Activated CD8-positive, alpha-beta memory T cell treated with anti-CD3 and anti-CD28 coated beads for 1 hour (primary cell): ENCODE measurements at places on chromosomes 7 and 10.

DNA sequence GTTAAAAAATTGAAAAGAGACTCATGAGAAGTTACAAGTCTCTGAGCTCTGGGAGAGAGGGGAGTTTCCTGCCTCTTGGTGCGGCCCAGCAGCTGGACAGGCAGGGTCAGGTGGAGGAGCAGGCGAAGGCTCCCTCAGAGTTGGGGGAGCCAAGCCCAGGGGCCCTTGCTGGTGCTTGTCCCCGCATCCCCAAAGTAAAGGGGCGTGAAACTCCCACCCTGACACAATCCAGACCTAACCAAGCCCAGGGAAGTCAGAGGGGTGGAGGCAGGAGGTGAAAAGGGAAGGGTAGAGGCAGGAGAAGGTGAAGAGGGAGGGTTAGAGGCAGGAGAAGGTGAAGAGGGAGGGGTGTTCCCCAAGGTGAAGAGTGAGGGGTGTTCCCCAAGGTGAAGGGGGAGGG is 322.8 kb downstream of the GLRX3 start:
- DNase-seq, result no peak

DNA sequence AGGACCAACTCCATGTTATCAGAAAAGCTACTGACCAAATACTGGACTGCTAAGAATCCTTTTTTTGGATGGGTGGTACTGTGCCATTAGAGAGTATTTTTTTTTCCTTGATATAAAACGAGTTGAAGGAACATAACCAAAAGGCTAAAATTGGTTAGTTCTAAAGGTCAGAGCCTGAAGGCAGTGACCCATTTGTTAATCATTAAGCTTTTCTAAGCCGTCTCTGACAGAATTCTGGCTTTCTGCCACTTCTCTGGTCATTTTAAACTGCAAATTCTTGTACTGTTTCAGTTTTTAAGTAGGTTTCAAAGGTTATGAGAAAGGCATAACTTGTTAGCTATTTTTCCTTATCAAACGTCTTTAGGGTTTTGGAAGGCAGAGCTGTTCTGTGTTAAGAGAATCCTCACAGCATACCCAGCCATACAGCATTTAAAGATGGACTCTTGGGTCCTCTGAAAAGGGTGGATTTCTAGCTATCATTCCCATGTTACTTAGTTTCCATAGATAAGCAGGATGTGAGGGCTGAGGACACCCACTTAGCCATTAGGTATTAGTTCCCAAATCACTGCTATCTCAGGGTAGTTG is 196.8 kb downstream of the RNLS start:
- no peak for DNase-seq

- no peak for DNase-seq
Measured at GRCh38 chr10:101831169-101831811, 12.3 kb downstream of the KCNIP2 start.

- no peak for DNase-seq
Measured at GRCh38 chr7:149780636-149781419, 7.4 kb upstream of the ZNF467 start.

GRCh38 chr7:84704380-84704779 is 482.5 kb downstream of the SEMA3D start:
- DNase-seq, result no peak

- no peak for DNase-seq
Measured at GRCh38 chr7:113141803-113142202, 23.4 kb upstream of the SMIM30 start.

- DNase-seq, result no peak
Measured at GRCh38 chr7:114084472-114085312, 165.9 kb upstream of the PPP1R3A start.

DNA sequence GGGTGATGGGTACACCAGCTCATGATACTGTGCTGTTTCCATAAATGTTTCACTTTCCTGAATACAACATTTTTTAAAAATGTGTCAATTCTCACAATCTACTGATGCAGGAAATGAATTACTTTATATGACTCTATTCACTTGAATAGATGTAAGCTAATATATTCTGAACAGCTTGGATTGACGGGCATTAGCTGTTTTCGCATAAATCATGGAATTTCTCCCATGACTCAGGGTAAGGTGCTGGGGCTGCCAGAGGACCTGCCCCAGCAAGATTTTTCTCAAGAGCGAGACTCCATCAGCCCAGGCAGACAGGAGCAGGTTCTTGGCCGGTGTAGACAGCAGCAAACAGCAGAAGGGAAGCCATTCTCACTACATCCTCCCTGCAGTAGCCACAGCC is 107.1 kb downstream of the PFKFB3 start:
- no peak for DNase-seq

DNA sequence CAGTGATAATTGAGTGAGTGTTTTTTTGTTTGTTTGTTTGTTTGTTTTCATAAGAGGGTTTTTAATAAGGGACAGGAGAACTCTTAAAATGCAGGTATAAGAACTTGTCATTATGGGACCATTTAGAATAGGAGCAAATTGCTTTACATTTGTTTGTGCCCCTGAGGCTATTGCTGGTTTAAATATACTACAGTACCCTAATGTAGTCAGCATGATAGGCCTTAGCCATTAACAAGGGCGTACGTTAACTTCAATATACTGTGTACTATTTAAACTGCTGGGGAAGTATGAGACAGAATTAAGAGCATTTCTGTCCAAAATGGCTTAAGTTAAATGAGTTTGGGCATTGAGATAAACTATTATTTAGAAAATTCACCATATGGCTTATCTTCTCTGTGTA is 26.2 kb downstream of the PRKAR2B start:
- no peak for DNase-seq

DNA sequence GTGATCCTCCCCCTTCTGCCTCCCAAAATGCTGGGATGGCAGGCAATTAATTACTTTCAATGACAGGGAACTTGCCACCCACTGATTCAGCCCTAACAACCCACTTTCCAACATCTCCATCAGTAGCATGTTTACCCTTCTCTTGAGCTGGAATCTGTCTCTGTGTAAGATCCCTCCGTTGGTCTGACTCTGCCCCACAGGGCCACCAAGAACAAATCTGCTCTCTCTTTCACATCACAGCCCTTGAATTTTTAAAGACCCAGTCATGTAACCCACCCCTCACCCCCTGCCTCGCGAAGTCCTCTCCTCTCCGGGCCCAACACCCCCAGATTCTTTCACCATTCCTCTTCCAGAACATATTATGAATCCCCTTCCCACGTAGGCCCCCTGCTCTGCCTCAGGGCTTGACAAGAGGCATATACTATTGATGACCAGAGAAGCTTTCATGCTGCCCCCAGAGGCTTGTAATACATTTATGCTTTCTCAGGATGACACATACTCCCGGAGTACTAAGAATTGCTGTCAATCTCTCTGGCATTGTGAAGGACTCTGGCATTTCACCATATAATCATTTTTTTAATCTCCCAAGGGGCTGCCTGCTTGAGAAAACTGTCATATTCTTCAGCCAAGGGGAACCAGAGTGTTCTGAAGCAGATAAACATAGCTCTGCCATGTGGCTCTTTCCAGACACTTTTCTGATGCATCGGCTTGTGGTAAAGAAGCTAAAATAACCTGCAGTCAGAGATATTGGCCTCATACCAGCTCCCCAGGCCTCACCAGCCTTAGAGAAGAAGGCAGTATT is 179.2 kb upstream of the AUTS2 start:
- DNase-seq, result no peak

DNA sequence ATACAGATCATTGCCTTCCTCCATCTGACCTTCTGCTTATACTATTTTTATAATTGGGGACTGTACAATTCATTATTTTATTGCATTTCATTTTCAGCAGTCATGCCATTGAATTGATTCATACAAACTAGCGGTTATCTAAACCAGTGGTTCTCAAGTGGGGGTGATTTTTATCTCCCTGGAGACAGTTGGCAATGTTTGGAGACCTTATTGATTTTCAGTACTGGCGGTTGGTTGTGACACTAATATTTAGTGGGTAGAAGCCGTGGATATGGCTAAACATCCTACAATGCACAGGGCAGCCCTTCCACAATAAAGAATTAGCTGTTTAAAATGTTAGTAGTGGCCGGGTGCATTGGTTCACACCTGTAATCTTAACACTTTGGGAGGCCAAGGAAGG is 765.9 kb downstream of the LRMDA start:
- no peak for DNase-seq

DNA sequence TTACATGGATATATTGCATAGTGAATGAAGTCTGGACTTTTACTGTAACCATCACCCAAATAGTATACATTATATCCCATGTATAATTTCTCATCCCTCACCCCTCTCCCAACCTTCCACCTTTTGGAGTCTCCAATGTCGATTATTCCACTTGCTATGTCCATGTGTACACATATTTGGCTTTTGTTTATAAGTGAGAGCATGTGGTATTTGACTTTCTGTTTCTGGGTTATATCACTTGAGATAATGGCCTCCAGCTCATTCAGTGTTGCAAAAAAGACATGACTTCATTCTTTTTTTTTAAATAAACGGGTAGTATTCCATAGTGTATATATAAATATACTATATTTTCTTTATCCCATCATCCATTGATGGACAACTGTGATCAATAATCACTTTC is 288.6 kb upstream of the BMPER start:
- no peak for DNase-seq

- no peak for DNase-seq
Measured at GRCh38 chr10:97850446-97850845, 803 bp downstream of the GOLGA7B start.

GRCh38 chr7:148327379-148327778 is 263.2 kb upstream of the C7orf33 start:
- no peak for DNase-seq

GRCh38 chr10:5662708-5663579 is 3.5 kb downstream of the ASB13 start:
- DNase-seq, result no peak

DNA sequence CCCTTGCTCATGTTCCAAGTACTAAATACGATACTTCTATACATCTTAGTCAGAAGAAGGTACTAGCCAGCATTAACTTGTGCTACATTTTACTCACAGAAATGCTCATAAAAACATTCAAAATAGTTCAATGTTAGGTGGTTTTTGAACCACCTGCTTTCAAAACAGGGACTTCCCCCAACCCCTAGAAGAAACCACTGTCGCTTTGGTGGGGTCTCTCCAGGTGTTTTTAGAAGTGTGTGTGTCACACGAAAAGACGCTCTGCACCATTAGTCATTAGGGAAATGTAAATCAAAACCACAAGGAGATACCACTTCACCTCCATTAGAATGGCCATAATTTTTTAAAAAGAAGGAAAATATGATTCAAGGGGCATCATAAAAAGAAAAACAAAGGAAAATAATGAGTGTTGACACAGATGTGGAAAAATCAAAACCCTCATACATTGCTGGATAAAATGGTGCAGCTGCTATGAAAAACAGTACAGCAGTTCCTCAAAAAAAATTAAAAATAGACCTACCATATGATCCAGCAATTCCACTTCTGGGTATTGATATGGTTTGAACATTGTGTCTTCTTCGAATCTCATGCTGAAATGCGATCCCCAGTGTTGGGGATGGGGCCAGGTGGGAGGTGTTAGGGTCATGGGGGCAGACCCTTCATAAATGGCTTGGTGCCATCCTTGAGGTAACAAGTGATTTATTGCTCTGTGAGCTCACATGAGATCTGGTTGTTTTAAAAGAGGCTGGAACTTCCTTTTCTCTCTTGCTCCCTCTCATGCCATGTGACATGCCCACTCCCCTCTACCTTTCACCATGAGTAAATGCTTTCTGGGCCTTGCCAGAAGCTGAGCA is 74.2 kb downstream of the MALSU1 start:
- no peak for DNase-seq

- no peak for DNase-seq
Measured at GRCh38 chr7:47392241-47392759, 189.6 kb downstream of the TNS3 start.

DNA sequence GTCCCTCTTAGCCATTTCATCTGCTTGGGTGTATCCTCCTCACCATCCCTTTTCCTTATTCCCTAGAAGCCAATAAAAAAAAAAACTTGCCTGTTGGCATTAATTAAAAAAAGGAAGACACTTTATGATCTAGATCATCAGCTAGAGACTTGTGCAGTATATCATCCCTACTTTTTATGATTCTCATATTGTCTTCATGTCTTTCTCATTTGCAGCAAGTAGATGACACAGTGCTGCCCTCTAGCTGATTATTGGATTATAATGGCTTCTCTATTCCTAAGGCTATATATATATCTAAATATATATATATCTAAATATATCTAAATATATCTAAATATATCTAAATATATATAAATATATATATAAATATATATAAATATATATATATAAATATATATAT is 272.4 kb upstream of the LRGUK start:
- DNase-seq, result no peak

DNA sequence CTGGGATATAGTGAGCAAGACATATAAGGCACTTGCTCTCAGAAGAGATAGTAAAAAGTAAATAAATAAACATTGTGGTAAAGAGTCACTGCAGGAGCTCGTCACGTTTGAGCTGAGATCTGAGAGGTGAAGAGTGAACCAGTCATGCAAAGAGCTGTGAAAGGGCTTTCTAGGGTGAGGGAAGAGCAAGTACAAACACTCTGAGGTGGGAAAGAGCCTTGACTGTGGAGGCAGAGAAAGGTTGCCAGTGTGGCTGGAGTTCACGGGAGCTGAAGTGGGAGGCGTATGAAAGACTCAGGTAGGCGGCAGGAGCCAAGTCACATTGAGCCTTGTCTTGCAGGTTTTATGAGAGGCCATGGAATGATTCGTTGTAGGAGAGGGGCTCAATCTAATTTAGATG is 141.0 kb downstream of the C1GALT1 start:
- DNase-seq, result no peak

- no peak for DNase-seq
Measured at GRCh38 chr10:29276251-29276850, 12.5 kb upstream of the LYZL1 start.

DNA sequence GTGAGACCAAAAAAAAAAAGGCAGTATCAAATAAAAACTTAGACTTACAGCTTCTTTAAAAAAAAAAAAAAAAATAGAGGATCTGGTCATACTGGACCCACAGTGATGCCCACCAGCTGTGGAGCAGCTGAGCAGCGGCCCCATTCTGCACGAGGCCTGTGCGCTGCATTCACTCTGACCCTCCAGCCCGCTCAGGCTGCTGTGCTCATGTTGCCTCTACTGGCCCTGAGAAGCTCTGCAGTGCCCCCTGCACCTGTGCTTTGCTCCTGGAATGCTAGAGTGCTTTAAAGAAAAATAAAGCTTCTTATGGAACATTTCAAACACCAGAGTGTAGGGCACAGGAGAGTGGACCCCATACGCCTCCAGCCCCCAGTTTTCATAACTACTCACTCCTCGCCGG is 33.2 kb downstream of the TMEM120A start:
- DNase-seq, result no peak

DNA sequence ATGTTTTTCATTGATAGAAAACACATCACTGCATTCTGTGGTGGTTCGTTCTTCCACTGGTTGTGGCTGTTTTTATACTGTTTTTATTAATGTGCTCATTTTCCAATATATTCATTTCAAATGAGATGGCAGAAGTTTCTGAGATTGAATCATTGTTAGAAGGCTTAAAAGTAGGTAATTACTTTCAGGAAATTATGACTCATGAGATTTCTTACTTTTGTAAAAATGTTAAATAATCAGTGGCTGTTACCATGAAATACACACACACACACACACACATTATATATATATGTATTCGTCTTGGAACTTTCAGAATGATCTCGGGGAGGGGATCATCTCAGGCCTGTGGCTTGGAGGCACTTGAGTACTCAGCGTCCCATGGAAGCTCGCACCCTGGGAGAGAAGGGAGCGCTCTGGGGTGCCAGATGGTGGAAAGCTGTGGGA is 66.1 kb downstream of the ZMYND11 start:
- no peak for DNase-seq
